ENCODE measurements at places on chromosomes 2 and 18.

- no peak for DNase-seq
Observed at GRCh38 chr2:62895632-62896009, 155.0 kb upstream of the OTX1 start.

DNA sequence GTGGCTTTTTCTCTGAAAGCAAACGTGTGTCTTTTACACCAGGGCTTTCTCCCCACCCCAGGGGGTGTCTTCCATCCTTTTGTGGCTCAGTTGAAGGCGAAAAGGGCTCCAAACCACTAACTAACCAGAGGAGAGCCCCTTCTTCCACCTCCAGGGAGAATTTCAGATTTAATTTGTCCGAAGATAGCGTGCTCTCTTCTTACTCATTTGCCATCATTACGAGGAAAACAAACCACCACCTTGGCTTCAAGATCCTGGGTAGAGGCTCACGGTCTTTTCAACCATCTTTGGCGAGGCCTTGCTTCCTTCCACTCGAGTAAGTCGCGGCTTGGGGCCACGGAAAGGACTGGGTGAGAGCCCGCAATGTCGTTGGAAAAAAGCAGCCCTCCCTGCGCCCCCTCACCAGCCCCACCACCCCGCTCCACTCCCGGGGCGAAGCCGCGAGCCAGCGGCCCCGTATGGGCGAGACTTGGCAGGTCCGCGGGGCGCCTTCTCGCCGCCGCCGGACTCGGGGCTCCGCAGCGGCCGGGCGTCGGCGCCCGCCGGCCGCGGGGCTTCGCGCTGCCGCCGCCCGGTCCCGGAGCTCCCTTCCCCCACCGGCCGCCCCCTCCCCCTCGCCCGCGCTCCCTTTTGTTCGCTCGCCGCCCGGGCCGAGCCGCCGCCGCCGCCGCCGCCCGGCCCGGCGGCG lies 1.7 kb upstream of the ZNF532 start:
- DNase-seq = peak; percentile 67

DNA sequence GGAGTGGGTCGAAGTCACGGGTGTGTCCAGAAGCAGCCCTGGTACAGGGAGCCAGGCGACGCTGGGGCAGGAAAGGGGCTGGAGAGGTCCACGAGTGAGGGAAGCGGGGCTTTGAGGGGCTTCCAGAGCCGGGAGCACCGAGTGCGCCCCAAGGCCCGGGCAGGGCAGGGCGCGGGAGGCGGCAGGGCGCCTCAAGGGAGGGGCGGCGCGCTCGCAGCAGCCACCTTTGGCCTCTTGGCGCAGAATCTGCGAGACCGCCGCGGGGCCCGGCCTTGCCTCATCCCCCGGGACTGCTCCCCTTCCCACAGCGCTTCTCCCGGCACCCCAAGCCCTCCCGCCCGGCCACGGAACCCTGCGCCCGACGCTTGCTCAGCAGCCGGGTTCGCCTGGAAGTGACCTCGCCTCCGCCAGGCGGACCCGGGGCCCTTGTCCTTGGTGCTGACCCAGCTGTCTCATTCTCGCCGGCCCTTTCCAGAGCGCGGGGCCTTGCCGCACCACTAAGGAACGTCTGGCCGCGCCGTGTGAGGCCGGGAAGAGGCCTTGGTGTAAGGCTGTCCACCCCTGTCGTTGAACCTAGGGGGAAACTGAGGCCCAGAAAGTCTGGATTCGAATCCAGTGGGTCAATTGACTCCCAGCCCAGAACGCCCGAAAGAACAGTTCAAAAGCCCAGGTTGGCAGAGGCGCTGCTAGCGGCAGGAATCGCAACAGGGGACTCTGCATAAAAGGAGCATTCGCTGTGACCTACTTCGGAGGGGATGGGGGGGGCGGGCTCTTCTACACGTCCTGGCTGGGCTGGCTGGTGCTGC lies 584 bp upstream of the DNER start:
- peak; percentile 46 for DNase-seq

DNA sequence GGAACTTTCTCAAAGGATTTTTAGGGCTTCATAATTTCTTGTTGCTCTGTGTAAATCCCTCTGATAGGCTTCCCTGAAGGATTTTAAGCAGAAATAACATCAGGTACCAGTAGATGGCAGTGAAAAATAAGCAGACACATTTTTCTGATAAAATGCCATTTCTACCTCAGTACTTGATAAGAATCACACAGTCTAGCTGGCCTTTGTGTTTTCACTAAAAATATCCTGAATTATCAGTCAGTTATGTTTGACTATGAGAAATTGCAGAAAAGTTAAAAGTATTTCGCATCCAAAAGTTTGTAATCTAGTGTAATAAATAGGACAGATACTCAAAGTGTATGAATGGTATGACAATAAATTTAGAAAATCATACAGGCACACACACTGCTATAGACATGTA lies 68.7 kb downstream of the DNAJC10 start:
- peak; percentile 59 for DNase-seq

- no peak for DNase-seq
Observed at GRCh38 chr2:54470266-54470938, 14.3 kb downstream of the SPTBN1 start.

DNA sequence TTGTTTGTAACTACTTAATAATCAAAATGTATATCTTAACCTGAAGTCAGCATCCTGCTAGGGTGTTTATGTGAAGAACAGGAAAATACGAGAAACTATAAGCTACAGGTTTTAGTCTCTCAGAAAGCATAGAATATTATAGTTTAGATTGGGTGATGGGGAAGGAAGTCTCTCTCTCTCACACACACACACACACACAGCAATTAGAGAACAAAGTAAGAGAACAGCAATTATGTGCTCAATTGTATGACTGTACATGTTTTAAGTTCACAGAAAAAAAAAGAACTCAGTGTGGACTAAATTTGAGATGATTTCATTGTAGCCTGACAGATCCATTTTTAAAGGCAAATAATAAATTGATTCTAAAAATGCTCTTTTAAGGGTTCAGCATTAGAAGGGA lies 94.3 kb upstream of the ZNF516 start:
- no peak for DNase-seq

GRCh38 chr2:207226671-207227061 lies 60.9 kb upstream of the KLF7 start:
- no peak for DNase-seq

- DNase-seq = no peak
Observed at GRCh38 chr2:201004370-201004769, 40.9 kb upstream of the ORC2 start.

DNA sequence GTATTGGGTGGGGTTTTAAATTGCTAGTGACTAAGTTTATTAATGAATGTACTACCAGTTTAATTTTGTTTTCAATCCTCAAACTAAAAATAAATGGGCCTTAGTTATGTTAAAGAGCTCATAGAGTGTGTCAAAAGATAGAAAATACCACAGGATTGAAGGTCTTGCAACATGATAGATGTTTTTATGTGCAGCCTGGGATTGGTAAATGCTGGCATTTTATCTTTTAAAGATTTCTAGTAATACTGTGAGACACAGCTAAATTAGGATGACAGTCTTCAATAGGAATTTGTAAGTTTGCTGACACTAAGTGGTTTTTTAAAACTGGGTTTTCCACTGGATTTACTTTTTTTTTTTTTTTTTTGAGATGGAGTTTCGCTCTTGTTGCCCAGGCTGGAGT lies 122.3 kb downstream of the HAUS1 start:
- DNase-seq = no peak

DNA sequence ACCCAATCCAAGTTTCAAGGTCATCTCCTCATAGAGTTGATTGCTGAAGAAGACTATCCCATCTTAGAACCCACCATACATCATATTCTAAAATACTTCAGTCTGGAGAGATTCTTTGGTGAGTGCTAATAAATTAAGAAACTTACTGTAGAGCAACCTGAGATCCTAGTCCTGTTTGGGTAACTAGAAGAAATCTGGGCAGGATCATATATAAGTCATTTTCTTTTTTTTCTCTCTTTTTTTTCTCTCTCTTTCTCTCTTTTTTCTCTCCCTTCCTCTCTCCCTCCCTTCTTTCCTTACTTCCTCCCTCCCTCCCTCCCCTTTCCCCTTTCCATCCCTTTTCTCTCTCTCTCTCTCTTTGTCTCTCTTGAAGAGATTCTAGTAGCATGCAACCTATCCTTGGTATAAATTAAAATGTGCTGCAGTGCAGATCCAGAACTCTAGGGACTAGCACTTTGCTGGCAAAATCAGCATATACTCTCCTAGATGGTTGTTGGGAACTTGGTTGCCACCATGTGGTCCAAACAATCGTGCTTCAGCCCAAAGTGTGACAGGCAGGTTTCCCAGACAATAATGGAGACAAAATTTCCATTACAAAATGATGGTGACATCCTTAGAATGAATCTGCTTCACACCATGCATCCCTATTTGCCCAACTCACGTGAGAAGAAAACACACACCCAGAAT lies 399.4 kb upstream of the CELF4 start:
- DNase-seq = no peak

DNA sequence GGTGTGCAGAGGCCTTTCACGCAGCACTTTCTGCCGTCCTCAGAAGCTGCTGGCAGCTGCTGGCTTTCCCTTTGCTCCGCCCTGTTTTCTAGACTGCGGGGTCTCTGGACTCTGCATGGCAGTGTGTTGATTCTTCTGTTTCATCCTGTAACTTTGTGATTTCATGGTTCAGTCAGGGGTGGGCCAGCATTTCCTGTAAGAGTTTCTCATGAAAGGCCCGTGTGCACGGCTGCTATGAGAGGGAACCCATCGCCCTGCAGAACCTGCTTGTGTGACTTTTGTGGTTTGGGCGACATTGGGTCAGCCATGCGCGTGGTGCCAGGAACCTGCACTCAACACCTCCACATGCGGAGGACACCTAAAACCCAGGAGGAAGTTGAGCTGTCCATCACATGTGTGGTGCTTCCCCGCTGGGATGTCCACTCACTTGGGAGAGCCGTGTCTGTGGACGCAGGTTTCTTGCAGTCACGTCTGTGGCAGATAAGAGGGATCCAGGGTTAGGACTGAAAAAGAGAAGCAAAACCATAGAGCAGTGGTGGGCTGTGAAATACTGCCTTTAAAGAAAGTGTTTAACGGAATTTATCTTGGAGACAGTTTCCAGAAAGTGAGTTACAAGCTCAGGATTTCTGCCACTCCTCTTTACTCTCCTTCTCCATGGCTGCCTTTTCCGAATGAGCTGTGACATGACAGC lies 167.3 kb upstream of the ALKAL2 start:
- DNase-seq = no peak

DNA sequence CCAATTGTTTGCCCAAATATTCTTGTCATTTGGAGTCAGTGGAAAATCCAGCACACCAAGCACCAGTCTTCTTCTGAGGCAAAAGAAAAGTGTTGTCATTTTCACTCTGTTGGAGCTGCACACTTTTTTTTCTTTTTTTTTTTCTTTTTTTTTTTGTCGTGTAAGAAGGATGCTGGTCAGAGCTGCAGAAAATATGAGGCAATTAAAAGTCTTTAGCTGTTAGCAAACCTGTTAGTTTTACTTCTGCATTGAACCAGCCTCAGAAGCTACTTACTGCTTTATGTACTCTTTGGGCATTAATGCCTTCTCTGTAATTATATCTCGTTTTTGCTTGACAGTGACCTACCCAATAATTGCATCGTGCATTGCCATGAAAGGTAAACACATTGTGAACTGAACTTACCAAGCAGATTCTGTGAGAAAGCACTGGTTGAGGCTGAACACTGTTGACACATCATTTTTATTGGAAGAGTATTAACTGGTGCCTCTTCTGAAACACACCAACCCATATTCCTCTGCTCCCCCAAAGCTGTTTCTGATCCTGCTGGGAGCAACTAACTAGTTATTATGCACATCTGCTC lies 165.4 kb downstream of the CAPN13 start:
- DNase-seq = no peak

DNA sequence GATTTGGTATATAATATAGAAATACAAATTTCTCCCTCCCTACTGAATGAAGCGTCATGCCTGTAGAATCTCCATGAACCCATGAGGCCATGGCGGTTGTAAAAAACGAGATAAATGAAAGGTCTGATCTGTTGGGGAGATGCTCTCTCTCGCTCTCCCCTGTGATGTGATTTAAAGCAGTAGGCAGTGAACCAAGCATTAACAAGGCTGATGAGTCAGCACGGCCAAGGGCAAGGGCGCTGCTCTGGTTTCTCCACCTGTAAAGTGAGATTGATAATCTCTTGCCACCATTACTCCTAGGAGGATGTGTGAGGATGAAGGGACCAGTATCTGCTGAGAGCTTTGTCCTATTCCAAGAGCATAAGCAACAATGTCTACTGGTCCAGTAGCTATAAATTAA lies 553.3 kb downstream of the CMPK2 start:
- no peak for DNase-seq

GRCh38 chr2:41763141-41763540 lies 284.7 kb upstream of the PKDCC start:
- no peak for DNase-seq

DNA sequence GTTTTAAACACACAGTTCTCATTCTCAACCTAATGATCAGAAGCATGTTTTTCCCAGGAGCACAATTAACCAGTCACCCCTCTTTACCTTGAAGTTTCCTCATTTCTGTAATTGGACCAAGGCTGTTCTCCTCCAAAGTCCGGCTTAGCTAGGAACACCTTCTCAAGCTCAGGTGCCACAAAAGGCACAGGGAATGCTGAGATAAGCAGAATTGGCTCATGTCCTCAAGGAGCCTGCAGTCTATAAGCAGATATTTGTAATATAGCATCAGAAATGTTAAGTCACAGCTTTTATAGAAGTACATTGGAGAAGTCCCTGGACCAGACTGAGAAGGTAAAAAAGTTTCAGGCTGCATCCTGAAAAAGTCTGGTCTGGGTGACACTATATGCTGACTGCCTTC lies 20.7 kb downstream of the OSR1 start:
- DNase-seq = no peak

DNA sequence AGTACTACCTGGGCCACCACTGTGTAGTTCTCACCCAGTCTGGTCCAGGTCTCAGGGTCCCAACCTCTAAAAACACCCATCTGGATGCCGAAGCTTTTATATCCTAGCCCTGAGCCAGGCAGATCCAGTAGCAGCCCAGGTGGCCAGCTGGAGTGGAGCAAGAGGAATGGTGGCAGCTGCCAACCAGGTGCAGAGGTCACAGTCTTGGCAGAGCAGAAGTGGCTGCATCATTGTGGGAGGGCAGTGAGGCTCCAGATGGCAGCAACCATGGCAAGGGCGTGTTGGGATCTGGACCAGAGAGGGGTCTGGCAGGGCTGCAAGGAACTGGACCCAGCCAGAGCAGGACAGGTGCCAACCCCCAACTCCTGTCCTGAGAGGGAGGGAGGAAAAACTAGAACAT lies 72.2 kb upstream of the AGAP1 start:
- no peak for DNase-seq

DNA sequence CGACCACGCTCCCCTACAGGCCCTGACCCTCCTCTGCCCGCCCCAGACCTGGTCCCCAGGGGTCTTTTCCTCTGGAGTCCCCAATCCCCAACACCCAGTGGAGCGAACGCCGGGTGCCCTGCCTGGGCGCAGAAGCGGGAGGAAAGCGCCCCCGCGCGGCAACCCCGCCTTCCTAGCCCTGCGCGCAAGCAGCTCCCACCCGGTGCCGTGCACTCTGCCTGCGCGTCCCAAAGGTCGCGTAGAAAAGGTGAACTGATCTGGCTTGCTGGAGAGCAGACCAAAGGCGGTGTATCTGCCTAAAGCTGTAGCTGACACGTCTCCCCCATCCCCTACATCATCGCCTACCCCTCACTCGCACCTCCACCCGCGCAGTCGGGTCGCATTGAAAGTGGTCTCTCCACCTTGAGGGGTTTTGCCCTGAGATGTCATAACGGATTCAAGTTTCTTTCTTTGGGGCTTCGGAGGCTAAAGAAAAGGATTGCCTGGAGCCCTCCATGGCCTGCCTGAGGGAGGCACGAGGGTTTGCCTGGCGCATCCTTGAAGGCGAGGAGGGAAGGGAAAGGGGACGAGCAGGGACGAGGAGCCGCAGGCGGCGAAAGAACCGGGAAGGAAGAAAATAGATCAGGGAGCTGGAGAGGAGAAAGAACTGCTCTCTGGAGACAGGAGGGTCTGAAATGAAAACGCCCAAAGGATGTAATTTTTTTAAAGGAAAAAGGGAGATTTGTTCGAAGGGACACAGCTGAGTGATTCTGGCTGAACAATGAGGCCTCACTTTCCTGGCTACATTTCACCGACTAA lies 5.8 kb downstream of the GAD1 start:
- no peak for DNase-seq

Measured in pons (tissue), 1 donor.